T-cell (primary cell): ENCODE measurements at places on chromosomes 1 and 21. TPM values are rescaled to one million over a fixed set of nuclear protein-coding genes. Genes with fewer than 3 reads are reported as not detected.
A peak's percentile ranks its signal among the peaks of the same experiment; 100 is the strongest.

DNA sequence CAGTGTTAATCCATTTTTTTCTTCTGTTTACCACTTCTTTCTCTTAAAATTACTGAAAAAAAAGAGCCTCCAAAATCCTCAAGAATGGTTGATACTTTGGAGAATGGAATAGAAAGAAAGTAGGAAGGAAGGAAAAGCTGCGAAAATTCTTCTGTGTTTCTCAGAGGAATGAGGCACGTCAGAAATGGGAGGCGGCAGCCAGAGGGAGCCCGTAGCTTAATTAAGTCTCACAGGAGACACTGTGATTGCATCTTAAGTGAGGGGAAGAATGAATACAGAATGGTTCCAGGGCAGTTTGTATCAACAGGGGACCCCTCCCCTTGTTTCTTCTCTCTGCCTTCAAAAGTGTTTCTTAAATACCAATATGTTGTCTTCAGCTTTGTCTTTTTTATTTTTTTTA, 1099.5 kb downstream of the PLA2G4A start:
- no peak for DNase-seq
- H3K36me3 ChIP-seq, result no peaks in the 10 kb centered on the region
- H3K4me3 ChIP-seq, result no peak overlapping the region
- H3K27ac ChIP-seq, result no peak overlapping the region
- H3K27me3 ChIP-seq, result no peaks in the 10 kb centered on the region
- H3K4me1 ChIP-seq, result no peaks in the 10 kb centered on the region

DNA sequence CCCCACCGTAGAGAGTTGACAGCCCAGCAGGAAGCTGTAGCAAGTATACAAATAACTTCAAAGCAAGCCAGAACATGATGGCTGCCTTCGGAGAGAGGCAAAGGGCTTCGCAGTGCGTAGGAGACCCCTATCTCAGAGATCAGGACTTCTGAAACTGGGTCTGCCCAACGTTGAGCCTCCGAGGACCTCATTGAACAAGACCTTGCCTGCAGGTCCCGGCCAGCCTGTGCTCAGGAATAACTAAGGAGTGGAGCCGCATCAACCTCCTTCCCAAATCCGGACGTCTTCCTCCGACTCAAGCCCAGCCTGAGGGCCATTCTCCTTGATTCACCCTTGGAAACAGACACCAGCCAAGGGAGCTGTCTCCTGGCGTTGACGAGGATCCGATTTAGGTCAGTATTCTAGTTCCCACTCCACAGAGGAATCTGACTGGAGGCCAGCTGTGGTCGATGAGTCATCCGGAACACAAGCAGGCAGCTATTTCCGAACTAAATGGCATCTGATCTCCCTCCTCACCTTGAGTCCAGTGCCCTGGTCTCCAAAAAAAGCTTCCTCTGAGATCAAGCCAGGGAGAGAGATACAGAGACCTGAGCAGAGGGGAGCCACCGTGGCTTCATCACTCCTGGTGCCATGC, 166.5 kb upstream of the COA6 start:
- no peaks in the 10 kb centered on the region for H3K36me3 ChIP-seq
- H3K4me1 ChIP-seq, result no peaks in the 10 kb centered on the region
- DNase-seq, result no peak
- H3K27me3 ChIP-seq, result peaks cover 2% of the 10 kb centered on the region
- H3K27ac ChIP-seq, result no peak overlapping the region

Gene PANK4
- total RNA-seq, result 128 TPM

Gene RIMKLA
- 0.35 TPM for total RNA-seq

- H3K4me3 ChIP-seq, result no peak overlapping the region
- no peak overlapping the region for H3K27ac ChIP-seq
- H3K36me3 ChIP-seq, result no peaks in the 10 kb centered on the region
- H3K4me1 ChIP-seq, result peaks cover 6% of the 10 kb centered on the region
Measured at GRCh38 chr1:12634156-12634555, 9.7 kb upstream of the AADACL4 start.

- H3K36me3 ChIP-seq, result no peaks in the 10 kb centered on the region
- no peak overlapping the region for H3K4me3 ChIP-seq
- no peaks in the 10 kb centered on the region for H3K4me1 ChIP-seq
- peaks cover 7% of the 10 kb centered on the region for H3K27me3 ChIP-seq
- no peak overlapping the region for H3K27ac ChIP-seq
- DNase-seq, result no peak
Measured at GRCh38 chr1:29991815-29992214, 731.6 kb downstream of the MATN1 start.

DNA sequence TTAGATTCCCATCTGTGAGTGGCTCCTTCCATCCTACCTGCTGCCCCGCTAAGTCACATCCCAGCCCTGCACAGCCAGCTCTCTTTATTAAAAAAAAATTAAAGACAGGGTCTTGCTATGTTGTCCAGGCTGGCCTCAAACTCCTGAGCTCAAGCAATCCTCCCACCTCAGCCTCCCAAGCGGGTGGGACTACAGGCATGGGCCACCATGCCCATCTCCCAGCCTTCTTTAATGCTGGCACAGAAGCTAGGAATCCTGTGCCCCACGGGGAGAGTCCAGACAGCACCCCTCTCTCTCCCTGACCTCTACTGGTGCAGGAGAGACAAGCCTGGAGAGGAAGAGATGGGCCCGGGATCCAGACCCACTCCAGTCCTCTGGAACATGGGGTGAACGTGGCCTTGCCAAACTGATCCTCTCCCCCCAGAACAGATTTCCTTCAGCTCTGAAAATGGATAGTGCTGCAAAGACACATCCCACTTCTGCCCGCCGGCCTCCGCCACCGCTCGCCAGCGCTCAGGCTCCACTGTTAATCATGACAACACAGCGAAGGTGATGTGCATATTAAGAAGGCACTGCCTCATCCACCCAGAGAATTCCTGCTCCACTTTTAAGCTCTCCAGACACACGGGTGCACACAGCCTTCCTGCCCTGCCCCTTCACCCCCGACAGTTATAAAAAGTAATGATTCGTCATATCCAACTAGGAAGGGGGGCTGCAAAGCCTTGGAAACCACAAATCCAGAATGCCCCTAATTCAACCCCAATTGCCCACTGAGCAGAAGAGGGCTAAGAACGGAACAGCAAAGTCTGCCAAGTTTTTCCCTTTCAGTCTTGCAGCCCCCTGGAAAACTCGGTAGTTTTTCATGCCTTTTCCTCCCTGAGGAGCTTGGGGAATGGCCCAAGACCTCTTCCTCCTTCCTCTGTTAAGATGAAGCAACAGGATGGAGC, 68.1 kb downstream of the MRPL37 start:
- peaks cover 2% of the 10 kb centered on the region for H3K36me3 ChIP-seq
- no peaks in the 10 kb centered on the region for H3K4me1 ChIP-seq
- no peak for DNase-seq
- H3K27me3 ChIP-seq, result no peaks in the 10 kb centered on the region
- no peak overlapping the region for H3K4me3 ChIP-seq
- H3K27ac ChIP-seq, result no peak overlapping the region

DNA sequence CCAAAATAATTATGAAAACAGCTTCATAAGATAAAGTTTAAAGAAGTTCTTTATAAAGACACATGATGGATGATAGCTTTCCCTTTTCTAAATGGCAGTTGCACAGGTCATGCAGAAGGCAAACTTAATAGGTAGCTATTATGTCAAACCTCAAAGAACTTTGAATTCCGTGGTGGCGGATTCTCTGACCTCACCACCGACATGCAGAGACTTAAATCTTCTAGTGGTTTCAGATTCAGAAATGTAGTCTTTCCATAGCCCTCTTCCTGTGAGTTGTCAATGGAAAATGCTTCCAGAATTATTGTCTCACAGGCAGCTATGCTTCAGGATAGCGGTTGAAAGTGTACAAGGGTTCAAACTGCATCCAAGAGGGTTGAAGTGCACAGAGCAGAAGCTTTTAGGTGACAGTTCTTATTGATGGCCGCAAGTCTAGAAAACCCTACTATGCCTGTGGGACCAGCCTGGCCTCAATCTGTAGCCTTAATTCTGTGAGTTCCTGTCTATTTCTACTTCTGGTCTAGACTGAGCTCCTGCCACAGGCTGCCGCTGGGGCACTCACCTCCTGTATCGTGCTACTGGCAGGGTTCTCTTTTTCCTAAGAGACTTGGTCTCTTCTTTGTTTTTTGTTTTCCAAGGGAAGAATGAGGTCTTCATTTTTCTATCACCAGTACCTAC, 117.0 kb upstream of the ERRFI1 start:
- no peak overlapping the region for H3K4me3 ChIP-seq
- no peak overlapping the region for H3K27ac ChIP-seq
- no peaks in the 10 kb centered on the region for H3K36me3 ChIP-seq
- H3K27me3 ChIP-seq, result no peaks in the 10 kb centered on the region

GRCh38 chr1:15948595-15949452, 27.1 kb downstream of the ZBTB17 start:
- H3K27ac ChIP-seq, result peak overlapping the region; percentile 94
- peak overlapping the region; percentile 37 for H3K4me3 ChIP-seq
- H3K4me1 ChIP-seq, result peaks cover 69% of the 10 kb centered on the region
- H3K27me3 ChIP-seq, result no peaks in the 10 kb centered on the region
- no peak for DNase-seq

GRCh38 chr1:240672132-240672811, 60.3 kb upstream of the GREM2 start:
- H3K4me3 ChIP-seq, result no peak overlapping the region
- no peaks in the 10 kb centered on the region for H3K36me3 ChIP-seq
- no peak overlapping the region for H3K27ac ChIP-seq
- no peaks in the 10 kb centered on the region for H3K4me1 ChIP-seq
- H3K27me3 ChIP-seq, result no peaks in the 10 kb centered on the region
- no peak for DNase-seq

- no peaks in the 10 kb centered on the region for H3K27me3 ChIP-seq
- H3K4me3 ChIP-seq, result no peak overlapping the region
- no peak overlapping the region for H3K27ac ChIP-seq
- peak; percentile 4 for DNase-seq
Measured at GRCh38 chr1:89085781-89086180, 20.8 kb upstream of the GBP1 start.

- DNase-seq, result no peak
- H3K4me3 ChIP-seq, result no peak overlapping the region
- no peak overlapping the region for H3K27ac ChIP-seq
- H3K27me3 ChIP-seq, result no peaks in the 10 kb centered on the region
- no peaks in the 10 kb centered on the region for H3K4me1 ChIP-seq
Measured at GRCh38 chr1:235054466-235054865, 74.2 kb downstream of the TOMM20 start.

GRCh38 chr1:1432274-1432950, 3.1 kb upstream of the VWA1 start:
- H3K27me3 ChIP-seq, result no peaks in the 10 kb centered on the region
- H3K36me3 ChIP-seq, result no peaks in the 10 kb centered on the region
- no peak for DNase-seq
- H3K4me3 ChIP-seq, result no peak overlapping the region
- H3K27ac ChIP-seq, result no peak overlapping the region

GRCh38 chr1:161359291-161359690, 8.4 kb downstream of the CFAP126 start:
- H3K27me3 ChIP-seq, result no peaks in the 10 kb centered on the region
- peaks cover 36% of the 10 kb centered on the region for H3K36me3 ChIP-seq
- H3K27ac ChIP-seq, result no peak overlapping the region
- H3K4me1 ChIP-seq, result no peaks in the 10 kb centered on the region

DNA sequence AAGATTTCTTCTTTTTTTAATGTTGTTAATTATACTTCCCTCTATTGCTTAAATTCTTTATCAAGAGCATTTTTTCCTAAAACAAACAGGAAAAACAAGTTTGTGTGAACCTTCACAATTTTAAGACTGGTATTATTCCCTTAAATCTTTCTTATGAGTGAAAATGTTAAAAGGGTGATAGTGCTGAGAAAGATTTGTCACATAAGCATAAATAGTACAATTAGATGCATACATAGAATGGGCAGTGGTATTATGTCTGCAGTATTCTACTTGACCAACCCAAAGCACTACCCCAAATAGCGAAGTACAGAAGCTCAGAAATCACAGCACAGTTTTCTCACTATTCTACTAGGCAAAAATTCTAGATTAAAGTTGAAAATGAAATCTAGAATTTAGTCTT, 18.0 kb downstream of the GOLPH3L start:
- no peak overlapping the region for H3K4me3 ChIP-seq
- H3K27ac ChIP-seq, result no peak overlapping the region
- no peak for DNase-seq
- peaks cover 2% of the 10 kb centered on the region for H3K4me1 ChIP-seq

DNA sequence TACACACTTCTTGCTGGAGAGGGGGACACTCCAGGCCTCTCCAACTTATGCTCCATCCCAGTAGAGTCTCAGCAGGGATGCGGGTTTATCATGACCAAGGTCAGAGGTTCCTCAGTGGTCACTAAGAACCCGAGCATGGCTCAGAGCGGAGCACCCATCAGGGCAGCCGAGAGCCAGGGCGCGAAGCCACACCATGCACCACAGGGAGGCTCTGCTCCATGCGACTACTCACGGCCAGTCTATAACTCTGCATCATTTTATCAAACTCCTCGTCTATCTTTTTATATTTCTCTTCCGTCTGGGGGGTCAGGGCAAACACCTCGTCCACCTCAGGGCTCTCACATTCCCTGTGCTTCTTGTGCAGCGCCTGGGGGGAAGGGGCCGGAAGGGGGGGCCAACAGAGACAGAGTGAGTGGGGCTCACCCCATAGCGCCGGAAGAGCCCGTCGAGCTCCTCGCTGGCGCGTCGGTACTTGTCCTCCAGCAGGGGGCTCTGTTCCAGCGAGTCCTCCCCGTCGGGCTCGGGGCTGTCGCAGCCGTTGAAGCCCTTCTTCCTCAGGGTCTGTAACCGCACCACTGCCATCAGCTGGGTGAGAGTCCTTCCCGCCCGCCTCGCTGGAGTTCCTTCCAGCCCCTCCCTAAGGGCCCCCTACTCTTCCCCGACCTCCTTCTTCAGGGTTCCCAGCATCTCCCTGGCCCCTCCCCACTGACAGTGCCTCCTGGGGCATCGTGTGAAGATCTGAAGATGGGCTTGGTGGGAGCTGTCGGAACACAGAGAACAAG, 20.0 kb downstream of the MEF2D start:
- peak overlapping the region; percentile 39 for H3K27ac ChIP-seq
- H3K36me3 ChIP-seq, result peaks cover 18% of the 10 kb centered on the region
- peaks cover 54% of the 10 kb centered on the region for H3K4me1 ChIP-seq
- no peaks in the 10 kb centered on the region for H3K27me3 ChIP-seq

GRCh38 chr1:223709598-223709997, 2.7 kb upstream of the CAPN2 start:
- peaks cover 4% of the 10 kb centered on the region for H3K27me3 ChIP-seq
- no peak overlapping the region for H3K4me3 ChIP-seq
- no peaks in the 10 kb centered on the region for H3K36me3 ChIP-seq
- no peak overlapping the region for H3K27ac ChIP-seq

Gene ZNF697
- total RNA-seq, result not detected

Gene FAM151A
- total RNA-seq, result not detected

DNA sequence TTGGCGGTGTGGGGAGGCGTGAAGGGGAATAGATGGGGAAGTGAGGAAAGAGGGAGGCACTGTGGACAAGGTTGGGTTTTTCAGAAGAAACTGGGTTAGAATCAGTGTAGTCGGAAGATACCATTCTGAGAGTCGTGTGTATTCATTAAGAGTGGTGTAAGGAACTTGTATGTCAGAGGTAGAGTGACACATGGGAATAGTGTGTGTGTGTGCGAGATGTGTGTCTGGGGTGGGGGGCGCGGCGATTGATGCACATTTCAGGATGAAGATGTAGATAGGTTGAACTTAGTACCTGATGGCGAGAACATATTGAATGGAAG, 878 bp downstream of the SMG7 start:
- DNase-seq, result no peak
- H3K36me3 ChIP-seq, result no peaks in the 10 kb centered on the region
- no peaks in the 10 kb centered on the region for H3K27me3 ChIP-seq
- H3K4me3 ChIP-seq, result peak overlapping the region; percentile 81
